ENCODE measurements at places on chromosomes 7 and 10. TPM values are rescaled to one million over a fixed set of nuclear protein-coding genes. Genes with fewer than 3 reads are reported as not detected.

Gene HSPA14
- total RNA-seq = 14.8 TPM

DNA sequence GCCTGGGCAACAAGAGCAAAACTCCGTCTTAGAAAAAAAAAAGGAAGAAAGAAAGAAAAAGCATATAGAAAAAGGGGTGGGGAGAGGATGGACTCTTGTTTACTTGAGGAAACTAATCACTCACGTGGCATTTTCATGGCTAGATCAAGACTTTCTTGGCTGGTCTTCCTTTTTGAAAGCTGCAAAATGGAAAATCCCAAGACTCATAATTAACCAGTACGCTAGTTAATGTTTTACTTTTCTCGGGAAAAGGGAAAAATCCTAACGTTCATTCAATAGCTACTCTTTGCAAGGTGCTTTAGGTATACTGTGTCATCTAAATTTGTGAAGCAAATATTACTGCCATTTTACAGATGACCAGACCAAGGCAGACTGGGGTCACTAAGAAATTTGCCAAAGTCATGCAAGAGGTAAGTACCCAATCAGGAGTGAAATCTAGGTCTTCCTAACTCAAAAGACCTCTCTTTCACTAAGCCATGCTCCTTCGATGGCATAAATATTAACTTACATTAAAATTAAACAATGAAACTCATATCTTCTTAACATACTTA, 24.4 kb downstream of the NAPEPLD start:
- no peak for DNase-seq

- DNase-seq = no peak
These were observed 6.0 kb upstream of the ZRANB1 start for GRCh38 chr10:124935946-124936345.

DNA sequence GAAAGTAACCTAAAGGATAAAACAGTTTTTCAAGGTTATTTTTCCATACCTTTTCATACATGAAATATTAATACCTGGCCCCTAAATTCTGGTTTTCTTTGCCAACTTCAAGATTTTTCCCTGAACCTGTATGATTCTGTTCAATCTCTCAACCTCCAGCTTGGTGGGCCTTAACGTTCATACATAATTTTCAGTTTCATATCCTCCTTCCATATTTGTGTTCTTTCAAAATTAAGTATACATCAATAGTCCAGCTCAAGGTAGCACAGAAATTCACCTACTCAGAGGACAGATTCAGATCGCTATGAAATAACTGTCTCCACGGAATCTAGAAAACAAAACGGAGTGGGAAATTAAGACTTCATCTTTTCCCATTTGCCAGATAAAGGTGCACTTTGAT, 505.8 kb upstream of the GHITM start:
- DNase-seq = no peak

- DNase-seq = no peak
These were observed 52.7 kb downstream of the NHLRC2 start for GRCh38 chr10:113907166-113907565.

All from dorsolateral prefrontal cortex (tissue), 122 donors.